NCI-H1105 (cell line): ENCODE measurements at places on chromosomes 2 and 18.
A peak's percentile ranks its signal among the peaks of the same experiment; 100 is the strongest.

- peak; percentile 37 for DNase-seq
These were observed 680 bp downstream of the DTNB start for GRCh38 chr2:25672494-25673299.

DNA sequence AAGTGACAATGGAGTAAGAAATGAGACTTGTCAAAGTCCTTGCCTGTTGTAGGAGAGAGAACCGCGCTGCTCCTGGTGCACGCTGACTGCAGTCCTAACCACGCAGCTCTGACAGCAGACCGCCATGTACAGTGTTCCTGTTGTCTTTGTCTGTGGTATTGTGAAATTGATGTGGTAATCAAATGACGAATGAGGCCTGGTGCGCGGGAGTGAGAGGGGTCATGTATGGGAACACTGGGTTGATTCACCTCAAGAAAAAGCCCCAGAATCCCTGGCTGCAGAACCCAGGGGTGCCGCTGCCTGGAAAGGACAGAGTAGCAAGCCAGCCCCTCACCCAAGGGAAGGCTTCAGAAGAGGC lies 64.0 kb downstream of the INPP4A start:
- no peak for DNase-seq

GRCh38 chr18:13306583-13306982 lies 88.0 kb downstream of the LDLRAD4 start:
- no peak for DNase-seq

- peak; percentile 9 for DNase-seq
These were observed 74.7 kb upstream of the KCNJ3 start for GRCh38 chr2:154623819-154624218.

DNA sequence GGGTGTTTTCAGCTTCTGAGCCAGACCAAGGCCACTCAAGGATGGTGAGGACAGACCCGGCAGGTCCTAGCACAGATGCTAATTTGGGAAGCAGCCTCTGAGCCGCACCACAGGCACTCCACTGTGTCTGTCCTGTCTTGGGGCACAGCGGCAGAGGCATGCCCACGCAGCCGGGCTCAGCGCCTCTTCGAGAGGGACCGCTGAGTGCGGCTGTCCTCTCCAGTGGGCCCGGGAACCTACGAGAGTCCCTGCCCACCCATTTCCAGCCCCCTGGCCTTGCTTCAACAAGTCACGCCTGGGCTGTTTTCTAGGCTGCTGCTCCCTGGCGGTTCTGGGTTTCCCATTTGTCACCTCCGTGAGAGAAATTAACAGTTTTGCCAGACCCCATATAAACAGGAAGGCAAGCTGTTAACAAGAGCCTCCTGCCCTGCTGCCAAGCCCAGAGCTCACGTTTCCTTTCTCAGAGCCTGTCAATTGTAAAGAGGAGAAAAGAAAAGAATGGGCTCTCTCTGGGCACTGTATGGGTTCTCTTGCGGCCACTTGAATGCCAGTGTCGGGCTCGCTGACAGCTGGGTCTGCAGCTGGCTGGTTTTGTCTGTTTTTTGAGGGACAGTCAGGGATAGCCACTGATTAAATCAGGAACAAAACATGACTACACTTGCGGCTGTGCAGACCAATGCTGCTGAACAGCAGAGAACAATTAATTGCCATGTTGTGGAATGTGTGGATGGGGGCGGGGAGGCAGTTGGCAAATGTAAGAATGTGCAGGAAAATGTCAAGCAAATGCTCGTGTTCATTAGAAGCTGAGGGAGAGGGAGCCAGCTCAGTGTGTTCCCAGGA lies 30.6 kb downstream of the TMEM17 start:
- no peak for DNase-seq

GRCh38 chr2:127014224-127014623 lies 92.7 kb downstream of the BIN1 start:
- DNase-seq, result no peak

- DNase-seq, result no peak
These were observed 46.5 kb downstream of the TET3 start for GRCh38 chr2:74031221-74031620.

DNA sequence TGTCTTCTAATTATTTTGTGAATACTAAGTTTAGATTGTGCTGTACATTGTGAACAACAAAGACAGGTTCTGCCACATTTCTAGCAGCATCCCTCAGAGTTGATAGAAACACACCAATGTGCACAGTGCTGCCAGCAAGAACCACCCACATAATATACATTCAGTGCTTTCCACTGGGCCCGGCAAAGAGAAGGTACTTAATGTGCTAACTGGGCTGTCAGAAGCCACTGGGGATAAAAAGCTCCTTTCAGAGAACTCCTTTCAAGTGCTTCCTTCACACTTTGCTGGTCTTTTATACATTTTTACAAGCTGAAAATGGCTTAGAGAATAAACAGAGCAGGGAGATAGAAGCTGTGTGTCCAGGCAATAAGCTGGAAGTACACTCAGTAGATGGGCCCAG lies 58.0 kb upstream of the CAPN13 start:
- no peak for DNase-seq

- DNase-seq, result no peak
These were observed 52.1 kb upstream of the FOSL2 start for GRCh38 chr2:28340312-28341202.

DNA sequence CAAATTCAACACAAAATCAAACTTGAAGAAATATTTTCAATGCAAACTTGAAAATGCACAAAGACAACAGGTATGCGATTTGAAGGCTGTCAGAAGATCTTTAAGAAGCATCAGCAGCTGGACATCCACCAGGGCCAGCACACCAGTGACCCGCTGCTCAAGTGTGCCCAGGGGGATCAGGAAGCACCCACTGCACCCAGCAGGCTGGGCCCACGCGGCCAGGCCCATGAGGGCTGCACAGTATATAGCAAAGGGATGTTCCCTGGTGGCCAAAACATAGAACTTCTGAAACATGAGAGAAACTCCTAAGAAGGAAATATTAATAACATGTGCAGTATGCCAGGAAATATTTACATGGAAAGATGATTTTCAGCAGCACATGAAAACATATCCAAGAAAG lies 25.0 kb downstream of the WDFY1 start:
- no peak for DNase-seq
